ENCODE measurements at places on chromosomes 1 and 21. TPM values are rescaled to one million over a fixed set of nuclear protein-coding genes. Genes with fewer than 3 reads are reported as not detected.
A peak's percentile ranks its signal among the peaks of the same experiment; 100 is the strongest.

- DNase-seq = no peak
Observed at GRCh38 chr1:104195395-104195794, 445.7 kb downstream of the AMY1C start.

DNA sequence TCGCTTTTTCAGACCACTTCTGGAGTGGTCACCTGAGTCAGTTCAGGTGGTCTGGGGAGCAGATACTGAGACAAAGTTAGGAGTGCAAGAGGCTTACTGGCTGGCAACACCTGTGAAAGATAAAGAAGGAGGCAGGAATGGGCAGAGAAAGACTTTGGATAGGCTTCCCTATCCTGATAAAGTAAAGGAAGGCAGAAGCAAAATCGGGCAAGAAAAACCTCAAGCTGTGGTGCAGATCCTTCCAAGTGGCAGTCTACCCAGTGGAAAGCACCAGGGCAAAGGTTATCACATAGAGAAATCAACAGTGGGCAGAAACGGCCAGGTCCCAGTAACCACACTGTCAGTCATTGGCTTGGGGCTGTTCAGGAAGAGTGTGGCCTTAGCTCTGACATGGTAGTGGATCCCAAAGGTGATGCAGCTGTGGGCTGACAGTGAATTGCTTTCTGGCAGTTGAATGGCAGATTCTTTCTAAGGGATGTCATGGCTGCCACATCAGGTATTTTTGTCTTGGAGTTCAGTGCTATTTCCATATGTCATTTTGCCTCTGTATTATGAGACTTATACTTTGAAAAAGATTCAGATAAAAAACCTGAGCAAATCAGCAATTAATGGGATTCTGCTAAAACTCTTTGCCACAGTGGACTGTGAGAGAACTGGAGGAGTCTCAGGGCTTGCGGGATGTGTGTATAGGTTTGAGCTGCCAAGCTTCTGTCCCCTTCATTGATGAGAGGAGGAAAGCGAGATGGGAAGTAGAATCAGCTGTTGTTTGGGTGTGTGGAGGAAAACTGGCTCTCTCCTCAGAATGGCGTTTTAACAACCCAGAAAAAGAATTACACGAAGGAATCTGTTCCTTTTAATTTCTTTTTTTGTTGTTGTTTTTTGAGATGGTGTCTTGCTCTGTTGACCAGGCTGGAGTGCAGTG is 8.1 kb upstream of the CGN start:
- peak; percentile 25 for DNase-seq

DNA sequence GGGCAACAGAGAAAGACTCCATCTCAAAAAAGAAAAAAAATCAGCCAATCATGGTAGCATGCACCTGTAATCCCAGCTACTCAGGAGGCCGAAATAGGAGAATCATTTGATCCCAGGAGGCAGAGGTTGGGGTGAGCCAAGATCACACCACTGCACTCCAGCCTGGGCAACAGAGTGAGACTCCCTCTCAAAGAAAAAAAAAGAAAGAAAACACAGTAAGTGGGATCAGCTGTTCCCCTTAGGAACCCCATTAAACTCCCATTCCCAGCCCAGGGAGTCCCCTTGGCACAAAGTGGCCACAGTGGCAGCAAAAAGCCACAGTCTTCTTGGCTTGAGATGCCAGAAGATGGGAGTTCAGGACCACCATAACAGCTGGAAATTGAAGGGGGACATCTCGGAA is 9.1 kb downstream of the TMEM50B start:
- no peak for DNase-seq

- DNase-seq = no peak
Observed at GRCh38 chr21:16713331-16714117, 799.3 kb upstream of the CXADR start.

GRCh38 chr1:11027316-11027715 is 14.9 kb downstream of the TARDBP start:
- DNase-seq = no peak

- no peak for DNase-seq
Observed at GRCh38 chr1:169110236-169110635, 3.7 kb downstream of the ATP1B1 start.

GNAT2 gene
- not detected for total RNA-seq

IVL gene
- not detected for total RNA-seq

SPRR2B gene
- not detected for total RNA-seq
